ELR (cell line): ENCODE measurements at places on chromosomes 2 and 18.

- DNase-seq: peak; percentile 2
Observed at GRCh38 chr18:65091744-65092329, 659.0 kb upstream of the CDH7 start.

- DNase-seq: no peak
Observed at GRCh38 chr2:84052043-84052442, 407.0 kb downstream of the SUCLG1 start.

- DNase-seq: peak; percentile 76
Observed at GRCh38 chr2:159614534-159615366, 1.6 kb downstream of the BAZ2B start.

- DNase-seq: peak; percentile 32
Observed at GRCh38 chr2:208069186-208069585, 43.9 kb upstream of the PLEKHM3 start.

DNA sequence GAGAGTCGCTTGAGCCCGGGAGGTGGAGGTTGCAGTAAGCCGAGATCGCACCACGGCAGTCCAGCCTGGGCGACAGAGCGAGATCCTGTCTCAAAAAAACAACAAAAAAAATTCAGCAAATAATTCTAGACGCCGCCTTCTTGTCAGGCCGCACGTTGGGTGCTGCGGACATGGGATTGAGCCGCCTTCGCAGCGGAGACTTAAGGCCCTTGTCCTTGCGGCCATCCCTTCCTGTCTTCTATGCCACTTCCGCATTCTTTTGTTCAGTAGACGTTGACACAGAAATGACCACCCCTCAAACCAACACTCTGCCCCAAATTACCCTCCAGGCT lies 15.8 kb downstream of the PTPN18 start:
- DNase-seq: no peak

- no peak for DNase-seq
Observed at GRCh38 chr2:127377262-127377661, 10.5 kb downstream of the MAP3K2 start.

DNA sequence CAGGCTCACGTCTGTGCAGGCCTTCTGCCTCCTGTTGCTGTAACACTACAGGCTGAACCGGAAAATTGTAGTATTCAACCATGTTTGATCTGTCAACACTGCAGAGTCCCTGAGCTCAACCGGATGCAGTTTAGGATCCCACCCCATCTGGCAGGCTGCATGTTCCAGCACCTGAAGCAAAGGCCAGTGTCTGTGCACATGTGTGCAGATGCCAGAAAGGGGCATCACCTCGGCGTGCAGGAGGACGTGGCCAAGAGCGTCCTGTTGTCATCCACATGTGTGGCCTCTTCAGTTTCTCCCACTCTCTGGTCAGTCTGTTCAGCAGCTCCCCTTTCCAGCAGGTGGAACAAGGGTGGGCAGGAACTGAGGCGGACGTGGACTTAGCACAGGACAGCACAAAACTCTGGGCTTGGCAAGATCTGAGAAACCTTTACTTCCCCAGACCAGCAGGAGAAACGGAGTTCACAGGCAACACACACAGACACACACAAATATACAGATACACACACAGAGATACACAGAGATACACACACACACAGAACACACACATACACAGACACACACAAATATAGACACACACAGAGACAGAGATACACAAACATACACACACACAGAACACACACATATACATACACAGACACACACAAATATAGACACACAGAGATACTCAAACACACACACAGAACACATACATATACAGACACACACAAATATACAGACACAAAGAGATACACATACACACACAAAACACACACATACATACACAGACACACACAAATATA lies 111.3 kb downstream of the NDUFA10 start:
- DNase-seq: no peak

DNA sequence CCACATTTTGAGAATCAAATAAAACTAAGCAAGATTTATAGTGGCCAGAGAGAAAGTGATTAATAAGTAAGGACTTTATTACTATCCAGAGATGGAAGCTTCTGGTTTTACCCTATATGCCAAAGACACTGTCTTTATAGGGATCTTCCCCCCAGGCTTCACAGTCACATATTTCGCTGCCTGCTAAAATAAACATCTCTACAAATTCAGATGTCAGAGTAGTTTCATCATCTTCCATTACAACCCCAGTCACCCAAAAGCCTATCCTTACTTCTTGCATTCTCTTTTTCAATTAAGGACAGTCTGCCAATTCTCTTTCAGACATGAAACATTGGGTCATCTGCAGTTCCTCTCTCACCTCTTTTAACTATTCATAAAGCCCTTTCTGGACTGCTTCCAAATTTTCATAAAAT lies 28.3 kb downstream of the CREB1 start:
- peak; percentile 93 for DNase-seq

DNA sequence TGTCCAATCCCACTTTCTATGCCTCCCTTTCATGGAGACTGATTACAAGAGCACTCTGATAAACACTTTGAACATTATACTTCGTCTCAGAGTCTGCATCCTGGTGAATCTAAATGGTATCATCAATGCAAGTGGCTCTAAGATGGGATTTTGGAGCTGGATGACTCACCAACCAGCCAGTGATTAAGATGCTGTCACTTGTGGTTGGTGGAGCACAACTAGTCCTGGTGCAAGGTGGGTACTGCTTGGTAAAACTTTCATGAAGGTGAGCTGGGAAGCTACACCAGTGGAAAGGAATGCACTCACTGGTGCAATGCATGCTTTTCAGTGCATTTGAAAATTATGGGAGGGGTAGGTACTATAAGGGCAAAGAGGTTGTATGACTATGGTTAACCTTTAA lies 137.7 kb upstream of the TRIB2 start:
- DNase-seq: peak; percentile 23

DNA sequence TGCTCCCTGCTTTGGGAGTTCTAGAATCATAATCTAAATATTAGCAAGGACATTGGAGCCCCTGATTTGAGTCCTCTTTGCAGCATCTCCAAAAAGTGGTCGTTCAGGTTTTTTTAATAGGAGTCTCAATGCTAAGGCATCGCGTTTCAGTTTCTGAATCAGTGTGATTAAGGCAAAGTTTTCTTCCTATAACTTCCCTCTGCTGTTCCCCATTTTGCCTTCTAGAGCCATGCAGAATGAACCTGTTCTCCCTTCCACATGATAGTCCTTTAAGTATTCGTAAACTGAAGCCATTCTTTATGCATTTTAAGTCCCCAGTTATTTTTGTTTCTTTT lies 159.5 kb downstream of the PTGR3 start:
- no peak for DNase-seq

GRCh38 chr2:35255826-35256225 lies 1099.8 kb upstream of the CRIM1 start:
- DNase-seq: no peak

DNA sequence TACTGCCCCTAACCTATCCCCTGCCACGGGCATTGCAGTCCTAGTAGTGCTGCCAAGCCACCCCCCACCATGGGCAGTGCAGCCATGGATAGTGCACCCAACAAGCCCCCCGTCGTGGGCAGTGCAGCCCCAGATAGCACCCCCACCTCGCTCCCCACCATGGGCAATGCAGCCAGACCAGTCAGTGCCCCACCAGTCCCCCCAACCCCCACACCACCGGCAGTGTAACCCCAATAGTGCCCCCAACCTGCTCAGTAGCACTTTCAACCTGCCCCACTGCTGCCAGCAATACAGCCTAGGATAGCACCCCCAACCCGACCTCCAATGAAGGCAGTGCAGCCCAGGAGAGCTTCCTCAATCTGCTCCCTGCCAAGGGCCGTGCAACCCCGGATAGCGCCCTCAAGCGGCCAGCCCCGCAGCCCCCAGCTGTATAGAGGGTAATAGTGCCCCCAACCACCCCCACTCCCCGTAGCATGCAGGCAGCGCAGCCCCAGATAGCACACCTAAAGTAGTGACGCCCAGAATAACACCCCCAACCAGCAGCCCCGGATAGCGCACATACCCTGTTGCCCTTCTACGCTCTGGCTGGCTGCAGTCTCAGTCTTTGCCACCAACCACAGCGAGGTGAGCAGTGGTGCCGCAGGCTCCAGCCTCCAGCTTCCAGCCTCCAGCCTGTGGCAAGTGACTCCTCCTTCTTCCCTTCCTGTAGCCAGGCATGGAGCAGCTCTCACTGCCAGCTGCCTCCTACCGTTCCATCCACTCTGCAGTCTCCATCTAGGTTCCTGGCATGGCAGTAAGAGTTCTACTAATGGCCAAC lies 45.4 kb upstream of the ANKRD62 start:
- peak; percentile 47 for DNase-seq

DNA sequence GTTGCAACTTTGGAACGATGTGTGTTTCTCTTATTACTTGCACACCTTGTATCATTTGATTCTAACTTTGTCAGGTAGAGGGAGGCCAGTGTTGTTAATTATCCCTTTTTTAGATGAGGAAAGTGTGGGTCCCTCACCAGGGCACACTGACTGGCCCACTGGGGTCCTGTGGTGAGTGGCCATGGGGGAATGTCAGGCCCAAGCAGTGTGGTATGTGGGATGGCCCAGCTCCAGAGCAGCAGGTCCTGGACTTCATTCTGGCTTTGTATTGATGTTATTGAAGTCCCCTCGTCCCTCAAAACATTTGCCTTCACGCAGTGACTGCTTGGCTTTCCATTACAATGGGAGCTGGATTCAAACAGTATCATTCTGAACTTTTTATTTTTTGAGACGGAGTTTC lies 11.7 kb downstream of the NCK2 start:
- no peak for DNase-seq

DNA sequence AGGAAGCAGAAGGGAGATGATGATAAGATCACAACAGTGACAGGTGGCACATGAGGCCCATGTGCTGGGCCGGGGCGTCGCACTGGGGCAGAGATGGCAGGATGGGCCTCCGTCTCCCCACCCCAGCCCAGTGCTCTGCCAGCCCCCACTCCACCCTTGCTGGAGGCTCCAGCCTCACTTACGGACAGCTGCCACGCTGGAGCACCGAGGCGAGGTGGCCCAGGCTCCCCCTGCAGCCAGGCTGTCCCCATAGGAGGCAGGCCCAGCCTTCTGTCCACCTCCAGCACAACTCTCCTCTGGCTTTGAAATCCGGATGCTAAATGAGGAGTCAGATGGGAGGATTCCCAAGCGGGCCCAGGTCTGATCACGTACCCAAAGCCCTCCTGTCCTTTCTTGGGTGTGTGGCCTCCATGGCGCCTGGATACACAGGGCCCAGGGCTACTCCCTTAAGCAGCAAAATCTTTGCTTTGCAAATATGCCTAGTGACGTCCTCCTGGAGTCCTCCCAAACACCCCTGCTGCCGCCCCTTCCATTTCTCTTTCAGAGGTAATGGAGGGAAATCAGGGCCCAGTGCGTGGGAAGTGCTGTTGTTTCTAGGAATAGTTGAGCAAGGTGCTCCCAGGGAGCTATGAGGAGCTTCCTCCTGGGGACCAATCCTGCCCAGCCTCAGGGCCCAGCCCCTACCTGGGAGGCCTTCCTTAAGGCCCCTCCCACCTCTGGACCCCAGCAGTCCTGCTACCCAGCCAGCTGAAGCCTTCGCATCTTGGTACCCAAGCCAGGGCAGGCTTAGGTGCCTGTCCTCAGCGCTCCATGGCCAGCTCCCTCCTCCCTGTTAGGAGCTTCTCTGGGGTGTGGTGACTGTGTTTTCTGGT lies 170.4 kb upstream of the MYCN start:
- DNase-seq: no peak

- no peak for DNase-seq
Observed at GRCh38 chr2:169729274-169729605, 4.4 kb upstream of the KLHL23 start.

GRCh38 chr2:191049728-191050639 lies 36.0 kb upstream of the STAT1 start:
- DNase-seq: peak; percentile 68

- no peak for DNase-seq
Observed at GRCh38 chr2:12167525-12168317, 421.3 kb downstream of the LPIN1 start.

DNA sequence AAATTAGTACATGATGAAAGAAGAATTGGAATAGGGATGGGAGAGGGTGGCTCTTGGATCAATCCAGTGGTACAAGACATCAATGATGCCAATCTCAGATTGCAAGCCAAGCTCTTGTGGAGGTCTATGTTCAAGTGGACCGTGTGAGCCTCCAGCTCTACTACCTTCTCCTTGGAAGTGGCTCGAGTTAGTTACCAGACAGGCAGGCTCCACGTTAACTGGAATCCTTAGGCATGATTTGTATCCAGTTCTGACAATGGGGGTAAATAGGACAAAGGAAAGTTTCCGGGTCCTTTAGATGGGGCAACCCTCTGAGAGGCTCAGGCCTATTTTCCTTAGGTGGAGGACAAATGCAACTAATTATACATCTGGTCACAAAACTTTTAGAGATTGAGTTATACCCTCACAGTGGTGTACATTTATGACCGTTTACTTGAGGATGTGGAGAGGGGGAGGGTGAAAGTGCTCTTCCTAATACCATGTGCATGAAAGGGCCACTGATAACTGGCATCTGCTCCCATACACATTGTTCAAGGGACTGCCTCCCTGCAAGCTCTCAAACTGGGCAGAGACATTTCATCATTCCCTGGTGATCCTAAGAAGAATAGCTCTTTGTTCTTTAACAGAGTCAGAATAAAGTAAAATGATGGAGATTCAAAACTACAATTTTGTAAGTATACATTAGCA lies 180.2 kb downstream of the SOCS6 start:
- DNase-seq: no peak
